Right renal cortex interstitium (tissue), 3 donors: ENCODE measurements at places on chromosomes 6 and 20. TPM values are rescaled to one million over a fixed set of nuclear protein-coding genes. Genes with fewer than 3 reads are reported as not detected.
A peak's percentile ranks its signal among the peaks of the same experiment; 100 is the strongest.

GRCh38 chr6:15065261-15065989 is 180.4 kb upstream of the JARID2 start:
- DNase-seq = peak; percentile 82

GRCh38 chr6:166388290-166389004 is 5.7 kb upstream of the MPC1 start:
- no peak for DNase-seq

DNA sequence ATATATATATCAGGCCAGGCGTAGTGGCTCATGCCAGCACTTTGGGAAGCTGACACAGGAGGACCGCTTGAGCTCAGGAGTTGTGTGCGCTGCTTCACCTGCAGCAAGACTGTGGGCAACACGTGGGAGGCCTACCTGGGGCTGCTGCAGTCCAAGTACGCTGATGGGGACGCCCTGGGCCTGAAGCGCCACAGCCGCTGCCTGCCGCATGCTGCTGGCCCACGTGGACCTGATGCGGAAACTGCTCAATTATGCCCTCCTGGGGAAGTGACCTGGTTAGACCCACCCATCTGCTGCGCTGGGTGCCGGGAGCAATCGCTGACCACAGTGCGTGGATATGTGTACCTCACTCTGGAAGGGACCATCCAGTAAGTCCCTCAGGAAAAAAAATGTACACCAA is 1.8 kb upstream of the PSORS1C2 start:
- no peak for DNase-seq

DNA sequence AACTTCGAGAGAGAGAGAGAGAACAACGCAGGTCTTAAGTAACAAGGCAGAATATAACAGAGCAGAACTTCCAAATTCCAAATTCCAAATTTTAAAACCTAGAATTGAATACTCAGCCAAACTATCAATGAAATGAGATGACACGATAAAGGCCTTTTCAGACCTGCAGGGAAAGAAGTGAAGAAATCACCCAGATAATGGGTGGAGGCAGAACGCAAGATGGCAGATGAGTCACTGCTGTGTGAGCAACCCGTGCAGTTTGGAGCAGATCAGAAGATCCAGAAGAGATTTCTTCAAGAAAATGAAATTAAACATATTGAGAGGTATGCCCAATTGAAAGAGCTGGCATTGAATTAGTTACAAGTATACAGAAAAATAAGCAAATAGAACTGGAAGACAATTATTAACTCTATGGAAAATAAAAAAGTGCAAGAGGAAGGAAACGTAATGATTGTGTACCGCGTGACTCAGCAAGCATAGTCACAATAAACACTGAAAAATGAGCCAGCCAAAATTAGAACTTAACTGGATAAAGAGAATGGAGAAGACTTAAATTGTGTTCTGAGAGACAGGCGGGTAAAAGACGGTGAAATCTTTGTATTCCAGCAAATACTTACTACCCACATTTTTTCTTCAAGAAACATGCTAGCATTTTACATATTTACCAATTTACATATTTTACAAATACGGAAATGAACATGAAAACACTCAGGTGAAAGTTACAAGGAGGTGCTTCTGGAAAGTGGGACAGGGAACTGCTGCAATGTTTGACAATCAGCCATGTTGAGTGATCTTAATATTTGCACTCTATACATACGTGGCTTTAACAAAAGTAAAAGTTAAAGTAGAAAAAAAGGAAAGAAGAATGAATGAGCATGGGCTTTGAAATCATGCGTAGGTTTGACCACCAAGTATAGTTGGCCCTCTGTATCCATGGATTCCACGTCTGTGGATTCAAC is 87.9 kb upstream of the CDYL start:
- DNase-seq = no peak

DNA sequence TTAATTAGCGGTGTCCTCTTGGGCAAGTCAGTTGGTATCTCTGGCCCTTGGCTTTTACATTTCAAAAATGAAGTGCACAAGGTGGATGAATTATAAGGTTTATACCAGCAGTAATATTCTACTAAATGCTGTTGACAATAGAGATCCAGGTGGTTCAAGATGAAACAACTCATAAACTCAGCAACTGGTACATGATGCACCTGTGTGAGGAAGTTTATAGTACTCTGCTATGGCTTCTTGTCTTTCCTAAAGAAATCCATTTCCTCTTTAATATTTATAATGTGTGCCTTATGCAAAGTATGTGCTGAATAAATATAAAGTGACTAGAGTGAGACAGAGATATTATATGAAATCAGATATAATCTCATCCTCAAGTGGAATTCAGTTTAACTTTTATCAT is 48.5 kb downstream of the ADGRG6 start:
- DNase-seq = no peak

DNA sequence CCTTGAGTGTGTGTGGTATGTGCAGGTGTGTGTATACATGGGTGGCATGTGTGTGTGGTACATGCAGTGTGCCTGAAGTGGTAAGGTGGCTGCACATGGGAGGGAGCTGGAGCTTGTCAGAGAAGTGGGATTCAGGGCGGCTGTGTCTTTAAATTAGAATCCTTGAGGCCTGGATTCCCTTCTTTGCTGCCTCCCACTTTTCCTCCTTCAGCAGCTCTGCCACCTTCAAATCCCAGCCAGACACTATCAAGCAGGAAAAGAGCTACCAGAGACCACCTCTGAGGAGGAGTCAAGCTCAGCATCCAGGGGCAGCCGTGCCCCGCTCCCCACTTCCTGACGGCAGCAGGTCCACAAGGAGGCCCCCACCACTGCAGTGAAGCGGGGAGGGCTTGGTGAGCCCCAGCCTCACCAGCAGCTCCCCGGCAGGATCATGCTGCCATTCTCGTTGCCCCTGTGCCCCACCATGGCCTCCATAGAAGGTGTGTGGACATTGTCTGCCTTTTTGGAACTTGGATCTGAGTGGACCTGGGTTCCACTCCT is 131.0 kb upstream of the MLN start:
- no peak for DNase-seq

- no peak for DNase-seq
Measured at GRCh38 chr6:158653577-158654354, 3.9 kb downstream of the SYTL3 start.

GRCh38 chr20:53365539-53366075 is 228.0 kb downstream of the ZNF217 start:
- no peak for DNase-seq

KHDRBS2 gene
- polyA plus RNA-seq = 2.1 TPM

ADGRF5 gene
- 34.0 TPM for polyA plus RNA-seq

SAPCD1 gene
- polyA plus RNA-seq = 2.1 TPM

LY6G6F gene
- polyA plus RNA-seq = 0.44 TPM
